Activated effector memory CD4-positive, alpha-beta T cell treated with Interleukin-2 at 50 U/mL for 16 hours (primary cell): ENCODE measurements at places on chromosomes 12 and 14.

DNA sequence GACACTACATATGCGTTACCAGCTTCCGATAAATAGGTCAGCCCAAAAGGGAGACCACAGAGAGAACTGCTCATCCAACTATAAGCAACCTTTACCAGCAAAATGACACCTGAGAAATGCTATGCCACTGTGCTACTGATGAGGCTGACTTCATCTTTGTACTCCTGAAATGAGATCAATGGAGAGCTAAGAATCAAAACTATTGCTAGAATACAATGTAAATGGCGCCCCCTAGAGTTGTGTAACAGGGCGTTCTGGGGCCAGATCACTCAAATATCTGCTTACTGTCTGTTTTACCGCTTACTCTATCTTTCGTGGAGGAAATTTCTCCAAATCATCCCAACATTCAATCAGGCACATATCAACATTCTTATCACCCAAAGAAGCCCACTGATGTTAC lies 4.6 kb downstream of the ZNF384 start:
- DNase-seq, result no peak

DNA sequence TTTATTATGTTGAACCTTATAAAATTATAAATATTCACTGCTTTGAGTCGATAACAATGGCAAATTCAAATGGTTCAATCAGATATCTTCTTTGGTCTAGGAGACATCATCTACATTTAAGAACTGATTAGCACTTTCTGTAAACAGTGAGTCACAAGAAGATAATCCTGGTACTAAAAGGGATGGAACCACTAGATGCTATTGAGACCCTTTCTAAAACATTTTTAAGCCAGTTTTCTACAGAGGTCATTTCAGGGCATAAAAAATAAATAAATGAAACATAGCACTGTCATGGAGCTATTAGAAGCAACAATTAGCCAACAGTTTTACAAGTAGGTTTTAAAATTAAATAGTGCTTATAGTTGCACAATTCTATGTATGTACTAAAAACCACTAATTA lies 212.2 kb downstream of the DUSP6 start:
- DNase-seq, result no peak

- no peak for DNase-seq
These were observed 58.5 kb upstream of the RMST start for GRCh38 chr12:97404093-97404492.

- DNase-seq, result no peak
These were observed 5.5 kb downstream of the NKX2-1 start for GRCh38 chr14:36514278-36515104.

DNA sequence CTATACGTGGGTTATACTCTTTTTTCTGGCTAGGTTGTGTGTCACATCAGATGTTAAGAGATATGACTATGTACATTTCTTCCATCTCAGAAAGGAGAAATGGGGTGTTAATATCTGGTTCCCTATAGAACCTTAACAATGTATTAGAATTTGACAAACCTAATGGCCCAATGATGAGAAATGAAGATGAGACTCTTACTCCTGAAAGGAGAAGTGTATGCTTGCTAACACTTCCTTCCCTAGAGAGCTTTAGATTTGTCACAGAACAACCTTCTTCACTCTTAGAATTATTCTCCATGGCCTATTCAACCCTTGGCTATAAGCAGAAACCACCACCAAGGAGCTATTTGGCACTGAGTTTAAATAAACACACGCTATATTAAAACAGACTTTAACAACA lies 839.6 kb downstream of the GALC start:
- DNase-seq, result no peak

- no peak for DNase-seq
These were observed 16.1 kb upstream of the KRT73 start for GRCh38 chr12:52634266-52635056.

DNA sequence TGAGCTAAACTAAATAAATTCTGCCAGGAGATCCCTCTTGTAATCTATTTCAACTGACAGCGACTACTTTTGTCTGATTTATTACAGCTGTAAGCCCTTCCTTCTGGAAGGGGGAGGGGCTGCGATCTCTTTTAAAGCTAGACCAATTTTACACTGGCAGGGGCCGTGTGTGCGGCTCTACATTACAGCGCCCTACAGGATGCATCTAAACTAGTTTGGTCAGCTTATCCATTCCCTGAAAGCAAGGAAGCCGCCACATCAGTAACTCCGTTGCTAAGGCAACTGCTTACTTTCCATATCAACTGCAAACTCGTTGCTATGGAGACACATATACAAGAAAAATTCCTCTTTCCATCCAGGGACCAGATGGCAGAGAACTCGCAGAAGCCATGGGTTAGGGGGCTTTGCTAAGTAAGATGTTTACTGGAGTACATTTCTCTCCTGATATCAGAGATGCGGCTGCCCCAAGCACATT lies 17.4 kb downstream of the FOXN3 start:
- no peak for DNase-seq

DNA sequence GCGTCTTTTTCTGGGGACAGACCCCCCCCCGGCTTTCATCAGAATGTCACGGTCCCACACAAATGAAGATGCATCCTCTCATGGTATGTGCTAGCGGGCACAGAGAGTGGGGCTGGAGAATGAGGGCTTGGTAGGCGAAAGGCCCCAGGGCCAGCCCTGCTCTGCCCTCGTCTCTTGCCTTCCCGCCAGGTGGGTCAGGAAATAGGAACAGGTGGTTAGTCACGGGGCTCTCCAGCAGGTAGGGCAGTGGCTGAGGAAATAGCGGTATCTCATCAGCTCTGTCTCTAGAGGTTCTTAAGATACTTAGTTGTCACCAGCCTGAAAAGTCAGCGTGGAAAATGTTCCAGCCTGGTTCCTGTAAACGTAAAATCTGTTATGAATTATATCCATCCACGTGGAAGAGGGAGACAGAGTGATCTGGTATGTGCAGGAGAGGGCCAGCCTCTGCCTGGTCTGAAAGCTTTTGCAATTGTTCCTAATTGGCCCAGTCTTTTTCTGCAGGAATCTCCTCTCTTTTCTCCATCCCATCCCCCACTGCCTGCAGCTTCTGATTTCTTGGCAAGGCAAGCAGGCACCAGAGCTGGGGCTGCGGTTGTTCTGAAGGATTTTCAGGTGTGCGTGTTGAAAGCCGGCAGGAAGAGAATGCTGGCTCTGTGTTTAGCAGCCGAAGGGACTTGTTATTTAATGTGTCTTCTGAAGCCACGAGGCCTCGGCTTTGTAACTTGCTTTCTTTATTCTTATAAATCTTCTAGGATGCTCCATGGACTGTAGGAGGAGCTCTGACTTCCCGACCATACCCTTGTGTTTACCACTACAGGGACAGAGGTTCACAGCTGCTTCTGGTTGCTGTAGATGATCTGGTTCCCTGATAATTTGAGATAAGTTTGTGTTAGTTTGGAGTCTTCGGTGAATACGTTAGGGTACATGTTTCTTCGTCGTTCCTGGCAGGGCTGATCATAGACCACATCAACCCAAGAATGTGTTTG lies 131.1 kb downstream of the CACNA1C start:
- DNase-seq, result no peak

DNA sequence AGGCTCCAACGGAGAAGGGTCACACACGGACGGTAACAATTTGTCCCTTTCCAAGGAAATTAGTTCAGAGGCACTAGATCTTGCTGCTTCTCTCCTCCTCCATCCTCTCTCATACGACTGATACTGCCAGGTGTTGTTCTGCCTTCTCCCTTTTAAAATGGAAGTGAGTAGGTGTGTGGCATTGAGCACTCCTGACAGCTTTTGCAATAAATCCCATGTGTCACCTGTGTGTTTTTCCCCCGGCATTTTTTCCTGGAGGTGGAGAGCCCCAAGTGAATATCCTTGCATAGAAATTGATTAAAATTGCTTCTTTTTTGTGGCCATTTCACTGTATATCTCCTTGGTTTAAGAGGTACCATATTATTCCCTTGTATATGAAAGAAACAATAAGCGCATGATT lies 26.2 kb upstream of the AKAP5 start:
- DNase-seq, result no peak

- DNase-seq, result peak; percentile 54
These were observed 4.4 kb upstream of the M6PR start for GRCh38 chr12:8953773-8954402.

DNA sequence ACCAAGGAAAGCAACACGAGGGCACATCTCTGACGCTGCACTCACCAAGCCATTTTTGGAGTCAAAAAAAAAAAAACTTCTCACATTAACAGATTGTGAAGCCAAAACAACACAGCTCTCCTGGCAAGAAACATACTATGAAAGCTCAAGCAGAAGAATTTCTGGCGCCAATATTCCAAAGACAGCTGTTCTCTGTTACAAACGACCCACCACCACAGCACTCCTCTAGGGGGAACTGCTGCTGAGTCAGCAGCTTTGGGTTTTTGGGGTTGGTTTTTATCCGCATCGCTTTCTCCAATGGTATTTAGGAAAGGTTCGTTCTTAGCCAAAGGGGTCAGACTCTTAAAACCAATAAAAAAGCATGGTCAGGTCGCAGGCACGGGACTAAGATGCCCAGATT lies 379.4 kb downstream of the RPS29 start:
- no peak for DNase-seq

- no peak for DNase-seq
These were observed 502 bp downstream of the SMARCD1 start for GRCh38 chr12:50085615-50086072.

DNA sequence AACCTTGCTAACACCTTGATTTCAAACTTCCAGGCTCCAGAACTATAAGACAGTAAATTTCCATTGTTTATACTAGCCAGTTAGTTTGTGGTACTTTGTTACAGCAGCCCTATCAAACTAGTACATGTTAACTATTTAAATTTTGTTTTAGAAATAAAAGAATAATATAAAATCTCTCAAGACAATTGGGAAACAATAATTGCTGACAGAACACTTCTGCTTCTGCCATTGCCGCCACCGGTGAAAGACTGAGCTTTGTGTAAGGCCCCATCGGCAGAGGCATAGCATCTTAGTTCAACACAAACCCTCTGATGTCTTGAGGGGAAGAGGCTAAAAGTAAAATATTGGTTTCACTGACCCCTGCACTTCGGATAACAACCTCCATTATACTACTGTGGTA lies 1607.1 kb upstream of the SEL1L start:
- DNase-seq, result no peak

DNA sequence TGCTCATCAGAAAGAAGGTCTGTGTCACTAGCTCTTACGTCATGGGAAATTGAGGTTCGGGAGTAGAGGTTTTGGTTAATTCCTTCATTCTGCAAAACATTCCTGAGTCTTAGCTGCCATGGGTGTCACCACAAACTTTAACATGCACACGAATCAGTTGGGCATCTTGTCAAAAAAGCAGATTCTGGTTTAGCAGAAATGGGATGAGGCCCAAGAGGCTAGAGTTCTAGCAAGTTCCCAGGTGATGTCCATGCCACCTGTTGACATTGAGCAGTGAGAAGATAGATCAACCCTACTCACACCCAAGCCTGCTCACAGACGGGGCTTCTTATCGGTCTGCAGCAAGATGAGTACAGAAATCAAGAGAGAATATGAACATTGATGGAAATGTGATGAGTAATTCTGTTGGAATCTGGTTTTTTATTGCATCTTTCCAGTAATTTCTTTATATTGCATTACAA lies 11.7 kb upstream of the RIN3 start:
- DNase-seq, result no peak

DNA sequence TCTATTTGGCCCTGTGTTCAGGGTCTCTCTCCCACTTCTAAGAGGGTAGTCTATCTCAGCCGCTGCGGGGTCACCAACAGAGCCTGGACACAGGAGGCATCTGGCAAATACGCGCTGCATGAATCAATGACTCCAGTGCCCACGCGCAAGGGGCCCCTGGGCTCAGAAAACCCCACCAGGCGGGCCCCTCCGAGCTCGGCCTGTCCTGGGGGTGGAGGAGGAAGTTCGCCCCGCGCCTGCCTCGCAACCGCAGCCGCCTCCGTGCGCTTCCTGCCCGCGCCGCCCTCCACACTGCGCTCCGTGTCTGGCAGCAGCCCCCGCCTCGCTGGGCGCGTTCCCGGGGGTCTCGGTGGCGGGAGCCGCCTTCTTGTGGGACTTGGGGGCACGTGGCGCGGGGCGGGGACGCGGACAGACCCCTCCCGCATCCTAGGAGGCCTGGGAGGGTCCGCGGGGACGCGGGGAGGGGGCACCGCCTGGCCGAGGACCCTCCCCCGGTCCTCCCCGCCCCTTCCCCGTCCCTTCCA lies 811 bp upstream of the FBRSL1 start:
- peak; percentile 54 for DNase-seq

DNA sequence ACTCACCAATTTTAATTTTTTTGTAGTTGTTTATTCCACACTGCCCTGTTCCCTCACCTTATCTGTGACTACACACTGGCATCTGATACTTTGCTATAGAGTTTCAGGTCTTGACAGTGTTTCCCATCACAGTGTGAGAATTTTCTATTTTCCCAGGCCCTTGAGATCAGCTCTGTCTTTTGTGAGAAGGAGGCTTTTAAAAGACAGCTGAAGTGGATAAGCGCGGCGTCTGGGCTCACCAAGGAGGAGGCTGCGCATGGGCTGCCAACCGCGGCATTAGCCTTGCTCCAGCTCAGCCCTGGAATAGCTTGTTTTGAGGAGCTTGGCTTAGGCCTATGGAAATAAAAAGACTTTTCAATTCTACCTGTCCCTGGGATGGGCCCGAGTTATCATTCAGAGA lies 181.3 kb downstream of the RMST start:
- DNase-seq, result no peak

DNA sequence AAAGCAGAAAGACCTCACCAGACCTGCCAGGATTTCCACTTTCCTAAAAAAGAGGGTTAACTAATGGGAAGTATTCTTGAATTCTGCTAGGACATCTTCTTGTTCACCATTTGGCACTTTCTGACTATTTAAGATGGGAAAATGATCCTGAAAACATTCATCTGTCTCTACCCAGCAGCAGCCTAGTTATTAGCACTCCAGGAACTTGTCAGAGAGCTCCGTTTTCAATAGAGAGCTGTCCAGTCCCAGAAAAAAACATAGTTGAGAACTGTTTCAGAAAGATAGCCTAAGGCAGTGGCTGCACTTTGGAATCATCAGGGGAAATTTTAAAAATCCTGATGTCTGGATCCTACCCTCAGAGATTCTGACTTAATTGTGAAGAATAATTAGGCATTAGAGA lies 22.1 kb upstream of the CEP83 start:
- no peak for DNase-seq

DNA sequence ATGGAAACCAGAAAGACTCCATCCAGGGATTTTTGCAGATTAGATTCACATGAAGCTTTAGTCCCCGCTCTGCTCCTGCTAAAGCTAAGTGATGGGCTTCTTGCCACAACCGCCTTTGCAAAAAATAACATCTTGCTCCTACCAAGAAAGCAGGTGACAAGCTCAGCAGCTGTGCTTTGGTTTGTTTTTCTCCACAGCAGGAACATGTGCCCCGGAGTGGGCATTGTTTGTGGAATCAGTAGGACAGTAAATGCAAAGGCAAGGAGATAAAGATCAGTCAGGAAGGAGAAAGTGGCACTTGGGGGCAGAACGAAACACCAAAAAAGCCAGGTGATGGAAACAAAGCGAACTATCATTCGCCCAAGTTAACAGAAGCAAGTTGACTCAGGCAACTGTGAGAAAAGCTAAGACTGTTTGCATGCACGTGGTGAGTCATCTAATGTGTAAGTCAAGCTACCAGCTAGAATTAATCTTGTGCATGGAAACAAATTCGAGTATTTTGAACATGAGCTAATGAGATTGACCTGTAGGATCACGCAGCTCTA lies 165.5 kb upstream of the PLXNC1 start:
- DNase-seq, result no peak

GRCh38 chr12:49345051-49345824 lies 1.4 kb upstream of the DNAJC22 start:
- no peak for DNase-seq

GRCh38 chr12:25388183-25388582 lies 137.5 kb upstream of the KRAS start:
- no peak for DNase-seq
